T-helper 17 cell (primary cell): ENCODE measurements at places on chromosomes 7 and 10.

DNA sequence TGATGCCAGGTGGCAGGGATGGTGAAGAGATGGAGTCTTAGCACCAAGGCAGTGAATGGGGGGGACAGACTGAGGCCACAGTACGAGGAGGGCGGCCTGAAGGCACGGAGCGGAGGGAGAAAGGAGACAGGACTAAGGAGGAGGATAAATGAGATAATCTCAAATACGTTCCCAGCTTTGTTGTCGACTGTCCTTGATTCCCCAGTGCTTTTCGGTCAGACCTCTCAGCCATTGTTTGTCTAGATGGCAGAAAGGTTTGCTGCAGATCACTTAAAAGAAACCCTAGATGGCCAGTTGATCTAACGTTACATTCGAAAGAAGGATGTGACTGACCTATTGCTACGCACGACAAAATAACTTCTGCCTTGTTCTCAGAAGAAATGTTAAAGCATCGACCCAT, 479.0 kb downstream of the GATA3 start:
- no peak for DNase-seq

DNA sequence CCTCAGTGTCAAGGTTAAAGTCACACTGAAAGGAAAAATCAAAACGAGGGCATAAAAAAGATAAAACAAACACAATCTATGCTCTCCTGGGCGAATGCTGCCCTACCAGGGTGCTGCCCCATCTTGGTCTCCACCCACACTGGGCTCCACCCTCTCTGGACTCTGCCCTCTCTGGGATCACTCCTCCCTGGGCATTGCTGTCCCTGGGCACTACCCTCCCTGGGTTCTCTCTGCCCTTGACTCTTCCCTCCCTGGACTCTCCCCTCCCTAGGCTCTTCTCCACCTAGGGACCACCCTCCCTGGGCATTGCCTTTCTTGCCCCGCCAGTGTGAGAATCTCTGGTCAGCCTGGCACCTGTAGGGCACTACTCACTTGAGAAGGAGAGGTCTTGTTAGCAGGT, 8.6 kb downstream of the GDF2 start:
- no peak for DNase-seq

- DNase-seq: no peak
These were observed 22.8 kb downstream of the CDK14 start for GRCh38 chr7:90618876-90619275.

GRCh38 chr7:25926009-25926408, 226.0 kb upstream of the NFE2L3 start:
- no peak for DNase-seq

- no peak for DNase-seq
These were observed 174.8 kb downstream of the PTEN start for GRCh38 chr10:88038268-88038667.

- DNase-seq: no peak
These were observed 43.4 kb upstream of the LYZL1 start for GRCh38 chr10:29245476-29245875.

DNA sequence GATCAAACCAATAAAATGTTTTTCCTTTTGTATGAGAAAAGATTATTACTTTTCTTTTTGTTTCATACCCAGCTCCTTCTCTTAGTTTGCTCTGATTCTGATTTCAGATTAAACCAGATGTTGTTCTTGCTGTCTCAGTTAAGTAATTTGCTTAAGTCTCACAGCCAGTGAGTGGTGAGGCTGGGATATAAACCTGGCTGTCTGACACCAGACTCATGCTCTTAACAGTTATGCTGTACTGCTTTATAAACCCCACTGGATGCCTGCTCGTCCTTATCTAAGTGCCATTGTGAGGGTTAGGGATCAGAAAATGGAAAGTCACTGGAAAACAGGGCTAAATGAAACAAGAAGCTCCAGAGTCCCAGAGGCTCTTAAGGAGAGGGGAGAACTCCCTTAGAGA, 24.3 kb downstream of the GARS1 start:
- DNase-seq: no peak
